LoVo (cell line): ENCODE measurements at places on chromosomes 7 and 10.

- no peak for DNase-seq
These were observed 92.2 kb upstream of the PPIF start for GRCh38 chr10:79255007-79255507.

DNA sequence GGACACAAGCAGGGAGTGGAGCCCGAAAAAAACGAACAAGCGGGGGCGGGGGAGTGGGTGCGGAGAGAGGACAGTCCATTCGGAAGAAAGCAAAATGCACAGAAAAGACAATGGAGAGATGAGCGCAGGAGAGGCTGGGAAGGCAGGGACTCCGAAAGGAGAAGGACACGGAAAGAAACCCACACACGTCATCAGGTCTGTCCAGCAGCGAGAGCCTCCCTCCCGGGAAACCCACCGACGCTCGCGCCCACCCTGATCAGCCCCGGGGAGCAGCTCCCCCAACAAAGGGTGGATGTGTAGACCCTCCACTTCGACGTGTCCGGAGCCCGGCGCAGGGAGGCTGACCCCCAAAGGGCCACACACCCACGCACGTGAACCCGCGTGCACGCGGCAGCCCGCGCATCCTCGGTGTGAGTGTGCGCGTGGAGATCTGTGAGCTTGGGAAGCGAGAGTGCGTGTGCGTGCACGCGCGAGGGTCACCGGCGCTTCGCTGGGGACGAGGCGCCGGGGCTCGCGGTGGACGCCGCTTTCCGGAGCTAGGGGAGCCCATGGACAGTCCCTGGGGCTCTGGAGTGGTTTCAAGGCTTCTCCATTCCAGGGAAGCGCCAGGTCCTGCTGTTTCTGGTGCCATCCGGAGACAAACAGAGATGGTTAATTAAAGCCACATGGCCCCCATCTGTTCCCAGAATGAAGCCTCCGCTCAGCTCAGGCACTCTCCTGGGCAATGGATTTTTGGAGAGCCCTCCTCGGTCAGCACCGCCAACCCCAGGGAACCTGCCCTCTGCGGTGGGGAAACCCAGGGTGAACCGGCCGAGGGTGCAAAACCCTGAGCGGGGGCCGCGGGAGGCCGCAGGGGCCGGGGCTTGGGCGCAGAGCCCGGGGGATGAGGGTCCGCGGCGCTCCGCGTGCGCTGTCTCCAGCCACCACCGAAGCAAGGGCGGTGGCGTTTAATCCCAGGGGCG lies 916 bp downstream of the LAMB1 start:
- DNase-seq, result no peak

DNA sequence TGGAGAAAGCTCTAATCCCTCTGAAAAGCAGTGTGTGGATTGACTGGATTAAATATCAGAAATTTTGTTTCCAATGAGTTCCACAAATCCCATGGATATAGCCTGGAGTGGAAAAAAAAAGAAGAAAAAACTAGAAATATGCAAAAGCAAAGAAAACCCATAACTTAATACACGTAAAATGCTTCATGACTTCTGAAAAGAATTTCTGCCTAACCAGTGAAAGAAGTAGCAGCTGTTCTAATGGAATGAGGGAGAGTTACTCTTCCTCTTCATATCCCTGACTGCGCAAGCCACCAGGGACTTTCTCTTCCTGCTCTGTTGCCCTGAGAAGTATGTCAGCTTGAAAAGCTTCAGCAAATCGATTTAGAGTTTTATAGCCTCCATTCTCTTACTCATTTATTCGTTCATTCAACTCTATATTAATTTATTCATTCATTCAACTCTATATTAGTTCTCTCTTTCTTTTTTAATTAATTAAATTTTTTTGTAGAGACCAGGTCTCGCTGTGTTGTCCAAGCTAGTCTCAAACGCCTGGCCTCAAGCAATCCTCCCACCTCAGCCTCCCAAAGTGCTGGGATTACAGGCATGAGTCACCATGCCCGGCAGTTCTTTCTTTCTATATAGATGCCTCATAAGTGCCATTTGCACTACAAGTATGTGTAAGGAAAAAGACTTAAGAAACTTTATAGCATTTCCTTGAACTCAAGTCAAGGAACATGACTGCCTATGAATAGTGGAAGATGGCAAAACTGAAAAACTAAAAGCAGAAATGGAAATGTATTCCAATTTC lies 447.3 kb upstream of the NRP1 start:
- no peak for DNase-seq

DNA sequence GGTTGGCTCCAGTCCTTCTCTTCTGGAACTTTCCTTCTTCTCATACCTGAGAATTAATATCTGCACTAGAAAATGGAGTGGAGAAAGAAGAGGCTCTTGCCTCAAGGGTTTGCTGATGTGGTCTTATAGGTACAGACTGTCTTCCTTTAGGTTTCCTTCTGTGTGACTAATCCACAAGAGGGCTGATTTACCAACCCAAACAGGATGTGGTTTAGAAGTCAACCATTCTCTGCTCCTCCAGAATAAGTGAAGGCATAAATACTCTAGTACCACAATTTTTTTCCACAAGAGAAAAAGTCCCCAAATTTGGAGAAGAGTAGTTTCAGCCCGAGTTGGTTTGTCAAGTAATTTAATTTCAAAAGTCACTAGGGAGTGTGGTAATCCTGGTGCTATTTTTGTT lies 85.8 kb downstream of the NRP1 start:
- no peak for DNase-seq

- no peak for DNase-seq
These were observed 131.1 kb downstream of the CNNM2 start for GRCh38 chr10:103049237-103049636.

GRCh38 chr7:121544726-121545125 lies 148.6 kb upstream of the FAM3C start:
- peak; percentile 97 for DNase-seq

GRCh38 chr10:103199488-103199887 lies 6.4 kb upstream of the NT5C2 start:
- no peak for DNase-seq

DNA sequence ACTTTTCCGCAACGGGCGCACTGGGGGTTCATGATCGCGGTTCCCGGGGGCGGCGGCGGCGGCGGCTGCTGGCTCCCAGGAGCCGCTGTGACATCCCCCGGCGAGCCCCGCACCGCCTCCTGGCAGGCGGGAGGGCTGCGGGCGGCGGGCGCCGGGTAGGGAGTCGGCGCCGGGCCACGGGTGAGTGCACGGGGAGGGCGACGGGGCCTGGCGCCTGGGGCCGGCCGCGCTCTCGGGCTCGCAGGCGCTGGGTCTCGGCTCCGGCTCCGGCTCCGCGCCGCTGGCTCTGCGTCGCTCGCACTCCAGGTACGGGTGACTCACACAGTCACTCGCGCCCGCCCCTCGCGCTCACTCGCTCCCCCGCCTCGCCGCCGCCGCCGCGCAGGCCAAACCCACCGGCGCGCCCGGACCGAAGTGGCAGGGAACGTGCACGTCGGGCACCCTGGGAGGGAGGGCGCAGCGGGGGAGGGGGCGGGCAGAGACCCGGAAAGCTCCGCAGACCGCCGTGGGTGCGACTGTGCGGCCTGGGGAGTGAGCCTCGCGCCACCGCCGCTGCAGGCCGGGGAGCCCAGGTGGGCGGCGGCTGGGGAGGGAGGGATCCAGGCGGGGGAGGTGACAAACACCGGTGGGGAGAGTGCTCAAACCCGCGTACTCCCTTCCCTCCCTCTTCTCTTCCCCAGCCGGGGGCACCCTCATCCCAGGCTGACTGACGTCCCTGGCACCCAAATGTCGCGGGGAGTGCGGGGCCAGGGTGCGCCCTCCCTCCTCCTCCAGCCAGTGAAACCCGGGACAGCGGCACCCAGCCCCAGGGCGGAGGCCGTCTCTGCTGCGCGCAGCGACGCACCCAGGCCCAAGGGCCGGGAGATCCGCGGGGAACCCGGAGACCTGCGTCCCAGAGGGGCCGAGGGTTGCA lies 276.9 kb upstream of the NEBL start:
- peak; percentile 77 for DNase-seq

DNA sequence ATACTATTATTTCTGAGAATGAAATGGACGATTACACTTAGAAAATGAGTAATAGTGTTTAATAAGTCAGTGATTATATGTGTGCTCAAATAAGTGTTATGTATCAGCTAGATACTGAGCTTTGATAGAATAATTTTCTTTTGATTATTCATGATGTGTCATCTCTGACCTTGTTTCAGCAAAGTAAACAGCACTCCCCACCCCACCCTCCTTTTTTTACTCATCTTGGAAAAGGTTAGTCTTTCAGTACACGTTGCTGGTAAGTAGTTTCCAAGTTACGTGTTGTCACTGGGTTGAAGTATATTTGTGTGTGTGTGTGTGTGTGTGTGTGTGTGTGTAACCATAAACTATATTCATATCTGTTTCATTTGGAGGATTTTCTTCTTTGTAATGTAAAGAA lies 84.1 kb downstream of the GNAI1 start:
- DNase-seq, result peak; percentile 46

DNA sequence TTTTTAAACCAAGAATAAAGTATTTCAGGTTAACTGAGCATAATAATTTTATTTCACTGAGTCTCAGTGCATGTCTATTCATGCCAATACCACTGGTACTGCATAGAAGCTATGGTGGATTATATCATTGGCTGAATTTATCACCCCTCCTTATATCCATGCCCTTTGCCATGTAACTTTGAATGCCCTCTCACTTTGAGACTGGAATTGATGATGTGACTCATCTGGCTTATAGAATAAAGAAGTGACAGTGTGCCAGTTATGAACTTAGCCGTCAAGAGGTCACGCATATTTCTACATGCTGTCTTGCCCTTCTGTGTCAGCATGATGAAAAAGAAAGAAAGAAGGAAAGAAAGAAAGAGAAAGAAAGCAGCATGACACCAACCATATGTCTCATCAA lies 20.7 kb upstream of the ABLIM1 start:
- no peak for DNase-seq

DNA sequence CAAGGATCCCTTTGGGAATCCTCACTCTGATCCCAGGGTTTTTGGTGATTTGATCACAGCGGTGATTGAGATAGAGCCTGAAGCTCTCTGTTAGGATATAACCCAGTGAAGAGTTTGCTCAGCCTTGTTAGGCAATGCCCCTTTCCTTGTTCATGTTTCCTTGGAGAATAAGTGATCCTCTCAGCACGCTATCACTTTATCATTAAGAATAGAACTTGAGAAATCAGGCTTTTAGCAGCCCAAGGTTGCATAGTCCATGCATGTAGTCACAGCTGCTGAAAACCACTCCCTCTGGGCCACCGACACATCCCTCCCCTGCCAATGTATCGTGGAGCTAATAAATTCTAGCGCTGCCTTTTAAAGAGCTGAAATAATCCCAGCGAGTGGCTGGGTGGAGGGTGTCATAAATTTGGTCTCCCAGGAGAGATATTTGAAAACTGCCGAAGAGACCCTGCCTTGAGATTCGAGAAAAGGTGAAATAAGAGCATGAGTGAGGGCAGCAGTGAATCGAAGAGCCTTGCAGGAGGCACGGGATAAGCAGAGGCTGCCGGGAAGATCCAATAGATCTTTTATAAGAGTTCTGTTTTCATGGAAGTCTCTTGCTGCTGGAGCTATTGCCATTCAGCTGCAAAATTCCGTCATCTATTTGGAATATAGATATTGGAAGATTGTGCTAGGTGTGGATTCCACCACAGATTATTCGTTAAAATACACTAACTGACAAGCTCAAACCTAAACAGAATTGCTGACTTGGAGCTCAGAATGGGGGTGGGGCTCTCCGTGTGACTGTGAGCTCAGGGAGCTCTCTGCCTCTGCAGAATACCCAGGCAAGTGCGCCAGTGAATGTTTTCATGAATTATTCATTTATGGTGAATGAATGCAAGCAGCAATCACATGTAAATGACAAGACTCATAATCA lies 249.8 kb downstream of the TRIL start:
- DNase-seq, result no peak

GRCh38 chr10:37439826-37440225 lies 314.4 kb downstream of the ANKRD30A start:
- DNase-seq, result no peak

DNA sequence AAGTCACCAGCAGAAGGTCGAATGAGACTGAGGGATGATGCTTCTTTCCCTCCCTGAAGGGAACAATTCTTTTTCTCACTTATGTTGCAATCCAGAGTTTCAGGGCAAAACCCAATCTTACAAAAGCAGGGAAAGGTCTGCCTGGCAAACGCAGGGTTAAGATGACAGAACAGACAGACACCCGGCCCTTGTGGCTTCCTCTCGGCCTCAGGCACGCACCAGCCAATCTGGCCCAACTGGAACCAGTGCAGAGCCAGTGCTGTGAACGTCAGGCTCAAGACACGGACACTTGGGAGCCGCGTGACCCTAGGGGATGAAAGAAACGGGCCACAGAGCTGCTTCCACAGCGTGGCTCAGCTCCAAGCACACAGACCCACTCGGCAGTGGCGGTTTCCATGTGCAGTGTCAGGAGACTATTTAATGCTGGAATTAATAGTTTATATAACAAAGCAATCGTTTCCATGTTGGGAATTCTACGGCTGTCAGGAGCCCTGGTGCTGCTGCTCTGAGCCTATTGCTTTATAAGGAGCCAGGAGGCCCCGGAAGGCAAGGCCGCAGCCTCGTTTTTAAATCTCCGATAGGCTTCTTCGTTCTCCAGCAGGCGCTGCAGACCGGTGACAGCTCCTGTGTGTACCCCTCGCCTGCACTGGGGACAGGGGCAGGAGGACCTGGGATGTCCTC lies 198.4 kb downstream of the DIP2C start:
- DNase-seq, result no peak

GRCh38 chr10:129448539-129448938 lies 18.5 kb upstream of the MGMT start:
- no peak for DNase-seq

DNA sequence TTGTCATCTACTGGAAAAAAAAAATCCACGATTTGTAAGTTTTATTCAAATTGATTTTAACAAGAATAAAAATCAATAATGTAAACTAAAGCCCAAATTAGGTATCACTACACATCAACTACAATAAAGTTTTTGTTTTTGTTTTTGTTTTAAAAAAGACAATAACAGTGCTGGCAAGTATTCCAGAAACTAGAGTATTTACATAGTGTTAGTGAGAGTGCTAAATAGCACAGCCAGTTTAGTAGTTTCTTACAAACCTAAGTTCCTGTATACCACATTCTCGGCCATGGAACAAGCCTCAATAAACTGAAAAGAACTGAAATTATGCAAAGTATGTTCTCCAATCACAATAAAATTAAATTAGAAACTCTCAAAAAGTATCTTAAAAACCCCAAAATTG lies 8.1 kb downstream of the ARHGAP12 start:
- no peak for DNase-seq

DNA sequence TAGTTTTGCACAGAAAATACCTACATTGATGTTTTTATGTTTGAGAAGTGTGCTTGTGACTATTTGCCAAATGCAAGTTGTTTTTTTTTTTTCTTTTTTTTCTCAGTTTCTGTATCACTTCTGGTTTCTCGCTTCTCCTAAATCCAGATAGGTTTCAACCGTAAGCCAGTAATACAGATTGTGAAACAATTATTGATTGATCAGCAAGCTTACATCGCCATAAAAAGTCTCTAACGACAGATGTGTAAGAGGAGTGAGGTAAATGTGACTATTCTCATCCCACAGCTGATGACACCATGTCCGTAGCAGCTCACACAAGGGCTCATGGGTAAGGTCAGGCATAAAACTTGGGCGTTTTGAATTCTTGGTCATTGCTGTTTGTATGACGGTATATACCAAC lies 202.8 kb upstream of the AKR1E2 start:
- DNase-seq, result no peak

GRCh38 chr10:33398796-33399195 lies 64.3 kb upstream of the NRP1 start:
- DNase-seq, result no peak
